Trophoblast cell (in vitro differentiated cells and primary cell): ENCODE measurements at places on chromosomes 7 and 10.
A peak's percentile ranks its signal among the peaks of the same experiment; 100 is the strongest.

DNA sequence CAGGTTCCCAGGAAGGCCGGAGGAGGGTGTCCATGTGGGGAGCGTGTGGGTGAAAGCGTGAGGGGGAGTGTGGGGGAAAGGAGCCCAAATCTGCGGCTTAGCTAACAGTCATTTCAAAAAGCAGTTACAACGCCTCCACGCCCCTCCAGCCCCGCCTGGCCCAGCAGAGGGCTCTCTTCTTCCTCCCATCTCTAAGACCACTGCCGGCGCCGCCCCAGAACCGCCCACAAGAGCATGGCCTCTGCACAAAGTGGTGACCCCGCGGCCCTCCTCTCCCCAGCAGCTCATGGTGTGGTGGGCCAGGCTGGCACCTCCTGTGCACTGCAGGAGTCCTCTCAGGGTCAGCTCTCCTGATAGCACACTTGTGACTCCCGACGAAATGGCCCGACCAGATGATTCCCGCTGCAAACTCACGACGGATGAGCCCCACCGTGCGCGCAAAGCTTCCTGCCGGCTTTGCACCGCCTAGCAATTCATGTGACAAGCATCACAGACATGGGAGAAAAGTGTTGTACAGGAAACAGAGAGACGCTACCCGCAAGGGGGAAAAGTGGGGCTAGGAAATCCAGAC, 12.4 kb upstream of the HUS1 start:
- H3K27me3 ChIP-seq, result no peaks in the 10 kb centered on the region
- peaks cover 5% of the 10 kb centered on the region for H3K4me1 ChIP-seq
- no peaks in the 10 kb centered on the region for H3K36me3 ChIP-seq

GRCh38 chr10:30834651-30835050, 197.0 kb downstream of the ZNF438 start:
- H3K27me3 ChIP-seq, result no peaks in the 10 kb centered on the region
- no peak for DNase-seq
- no peak overlapping the region for H3K27ac ChIP-seq
- H3K36me3 ChIP-seq, result no peaks in the 10 kb centered on the region
- no peak overlapping the region for H3K4me3 ChIP-seq
- H3K4me1 ChIP-seq, result peaks cover 4% of the 10 kb centered on the region

DNA sequence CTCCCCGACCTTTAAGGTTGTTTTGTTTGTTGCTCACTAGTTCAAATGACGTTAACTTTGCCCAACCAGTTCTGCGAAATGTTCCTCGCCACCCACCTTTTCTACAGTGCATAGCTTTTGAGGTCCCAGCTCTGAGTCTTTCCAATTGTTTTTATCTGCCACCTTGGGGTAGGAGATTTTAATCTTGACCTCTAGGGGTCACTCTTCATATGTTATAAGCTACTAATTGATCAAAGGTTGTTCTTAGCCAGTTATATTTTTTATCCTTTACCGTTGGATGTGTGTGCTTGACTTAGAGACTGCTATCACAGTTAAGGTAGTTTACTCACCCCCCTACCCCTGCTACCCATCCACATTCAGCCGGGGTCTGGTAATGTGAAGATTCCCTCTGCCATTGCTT, 372.4 kb downstream of the SUGCT start:
- no peak overlapping the region for H3K4me3 ChIP-seq
- peak; percentile 32 for DNase-seq
- H3K27me3 ChIP-seq, result no peaks in the 10 kb centered on the region
- no peaks in the 10 kb centered on the region for H3K36me3 ChIP-seq

- no peaks in the 10 kb centered on the region for H3K27me3 ChIP-seq
- H3K4me3 ChIP-seq, result no peak overlapping the region
- no peak for DNase-seq
- no peak overlapping the region for H3K27ac ChIP-seq
- no peaks in the 10 kb centered on the region for H3K4me1 ChIP-seq
Measured at GRCh38 chr10:2263561-2263960, 526.2 kb upstream of the ADARB2 start.

DNA sequence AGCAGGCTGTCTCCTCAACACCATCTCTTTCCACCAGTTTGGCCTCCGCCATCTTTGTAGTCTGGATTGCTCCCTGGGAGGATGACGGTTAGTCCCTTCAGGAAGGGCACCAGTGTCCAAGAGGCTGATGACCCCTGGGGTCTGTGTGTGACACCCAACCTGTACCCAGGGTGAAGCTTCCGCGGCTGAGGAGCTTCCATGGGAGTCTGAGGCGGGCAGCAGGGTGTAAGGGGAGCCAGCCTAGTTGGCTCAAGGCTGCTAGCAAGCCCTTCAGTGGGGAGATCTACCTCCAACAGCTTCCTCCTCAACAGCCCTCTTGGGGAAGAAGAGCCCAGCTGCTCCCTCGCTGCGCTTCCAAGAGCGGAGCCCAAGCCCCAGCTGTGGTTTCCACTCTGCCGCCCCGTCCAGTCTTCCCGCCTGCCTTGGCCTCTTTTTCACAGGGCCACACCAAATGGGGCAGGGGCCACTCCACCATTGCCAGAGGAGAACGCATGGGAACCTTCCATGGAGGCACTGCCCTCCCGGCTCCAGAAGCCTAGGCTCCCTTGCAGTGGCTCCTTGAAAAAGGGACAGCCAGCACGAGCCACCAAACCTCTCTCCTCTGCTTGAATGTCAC, 57.4 kb downstream of the TMEM209 start:
- H3K27ac ChIP-seq, result no peak overlapping the region
- DNase-seq, result no peak
- peaks cover 2% of the 10 kb centered on the region for H3K4me1 ChIP-seq
- H3K4me3 ChIP-seq, result no peak overlapping the region

DNA sequence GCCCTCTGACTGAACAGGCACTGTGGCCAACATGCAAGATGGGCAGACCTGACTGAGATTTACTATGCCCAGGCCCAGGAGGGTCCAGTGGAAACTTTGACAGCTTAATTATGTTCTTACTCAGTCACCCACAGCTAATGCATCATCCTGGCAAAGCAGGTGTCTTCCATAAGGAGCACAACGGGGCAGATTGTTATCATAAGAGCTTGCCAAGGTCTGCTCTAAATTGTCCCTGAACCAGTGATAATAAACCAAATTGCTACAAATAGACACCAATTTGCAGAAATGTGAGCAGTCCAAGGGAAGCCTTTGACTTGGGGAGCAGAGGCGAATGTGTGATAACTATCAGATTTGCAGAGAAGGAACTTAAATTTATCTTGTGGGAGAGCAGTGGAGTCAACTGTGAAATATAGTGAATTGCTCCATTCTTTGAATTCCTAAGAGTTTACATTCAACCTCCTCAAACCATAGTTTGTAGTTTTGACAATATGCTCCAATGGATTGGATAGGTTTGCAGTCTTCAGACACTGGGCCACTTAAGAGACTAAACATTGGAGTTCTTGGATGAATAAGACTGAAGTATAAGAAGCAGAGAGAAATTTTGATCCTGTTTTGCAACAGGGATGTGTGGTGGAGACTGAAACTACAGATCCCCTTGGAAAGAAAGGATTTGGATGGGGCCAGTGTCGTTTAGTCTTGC, 494.7 kb downstream of the CCSER2 start:
- no peak overlapping the region for H3K4me3 ChIP-seq
- H3K27ac ChIP-seq, result no peak overlapping the region
- DNase-seq, result no peak
- no peaks in the 10 kb centered on the region for H3K36me3 ChIP-seq
- peaks cover 15% of the 10 kb centered on the region for H3K4me1 ChIP-seq

- no peak overlapping the region for H3K27ac ChIP-seq
- H3K27me3 ChIP-seq, result no peaks in the 10 kb centered on the region
- peak; percentile 79 for DNase-seq
Measured at GRCh38 chr7:69781412-69781846, 183.2 kb downstream of the AUTS2 start.

DNA sequence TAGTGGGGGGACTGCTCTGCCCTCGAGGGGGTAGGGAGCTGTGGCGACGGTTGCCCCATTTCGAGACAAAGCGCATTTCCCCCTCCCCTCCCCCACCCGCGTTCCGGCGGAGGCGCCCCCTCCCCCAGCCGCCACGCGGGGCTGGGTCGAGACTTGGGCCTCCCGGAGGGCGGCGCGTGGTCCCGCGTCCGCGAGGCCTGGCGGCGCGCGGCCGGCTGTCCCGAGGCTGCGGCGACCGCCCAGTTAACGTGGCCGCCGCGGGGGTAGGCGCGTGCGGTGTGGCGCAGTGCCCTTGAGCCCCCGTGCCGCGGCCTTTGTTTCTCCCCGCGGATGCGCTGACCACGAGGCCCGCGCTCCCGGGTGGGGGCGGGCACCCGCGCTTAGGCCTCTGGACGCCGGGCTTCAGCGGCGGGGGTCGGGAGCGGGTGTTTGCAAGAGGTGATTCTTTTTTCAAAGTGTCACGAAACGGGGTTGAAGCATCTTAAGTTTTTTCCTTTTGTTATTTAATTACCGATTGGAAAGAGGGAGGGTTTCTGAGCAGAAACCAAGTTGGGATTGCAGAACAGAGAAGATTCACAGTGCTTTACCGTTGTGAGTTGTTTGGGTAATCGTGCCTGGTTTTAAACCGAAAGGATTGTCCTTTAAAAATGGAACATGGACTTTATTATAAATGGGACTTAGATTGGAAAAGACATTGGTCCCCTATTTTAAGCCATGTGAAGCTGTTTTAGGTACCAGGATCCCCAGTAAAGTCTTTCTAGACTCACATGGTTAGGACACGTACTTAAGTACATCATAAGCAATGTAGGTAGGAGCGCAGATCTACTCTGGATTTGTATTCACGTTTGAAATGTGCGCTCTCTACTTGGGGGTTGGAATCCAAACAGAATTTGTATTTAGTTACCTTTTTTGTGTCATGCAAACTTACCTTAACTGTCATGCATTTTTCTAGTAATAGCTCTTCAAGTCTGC, 760 bp downstream of the CBX3 start:
- H3K4me3 ChIP-seq, result peak overlapping the region; percentile 95
- peak overlapping the region; percentile 99 for H3K27ac ChIP-seq

DNA sequence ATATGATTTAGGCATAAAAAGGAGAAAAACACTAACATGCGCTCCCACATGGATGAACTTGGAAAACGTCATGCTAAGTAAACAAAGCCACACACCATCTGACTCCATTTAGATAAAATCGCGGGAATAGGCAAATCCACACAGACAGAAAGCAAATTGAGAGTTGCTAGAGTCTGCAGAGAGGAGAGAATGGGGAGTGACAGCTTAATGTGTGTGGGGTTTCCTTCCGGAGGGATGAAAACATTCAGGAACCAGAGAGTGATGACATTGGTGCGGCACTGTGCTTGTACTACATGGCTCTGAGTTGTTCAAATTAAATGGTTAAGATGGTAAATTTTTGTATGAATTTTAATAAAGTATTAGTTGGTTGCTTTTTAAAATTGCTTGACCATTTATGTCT, 482.9 kb upstream of the AKR1E2 start:
- H3K4me1 ChIP-seq, result peaks cover 7% of the 10 kb centered on the region
- H3K27ac ChIP-seq, result no peak overlapping the region
- H3K27me3 ChIP-seq, result no peaks in the 10 kb centered on the region
- H3K4me3 ChIP-seq, result no peak overlapping the region
- no peak for DNase-seq
- H3K36me3 ChIP-seq, result no peaks in the 10 kb centered on the region

DNA sequence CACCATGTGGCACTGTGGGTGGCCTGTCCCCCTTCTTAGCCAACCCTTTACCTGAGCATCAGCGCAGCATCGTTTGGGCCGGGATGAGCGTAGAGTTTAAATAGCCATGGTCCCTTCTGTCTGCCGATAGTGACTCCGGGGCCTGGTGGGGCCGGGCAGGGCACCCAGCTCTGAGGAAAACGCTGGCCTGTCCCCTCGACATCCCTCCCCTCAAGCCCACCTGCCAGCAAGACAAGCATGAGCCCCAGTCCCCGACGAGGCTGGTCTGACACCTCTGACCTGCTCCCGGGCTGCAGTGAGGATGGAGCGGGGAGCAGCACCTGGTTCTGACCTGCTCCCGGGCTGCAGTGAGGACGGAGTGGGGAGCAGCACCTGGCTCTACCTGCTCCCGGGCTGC, 31.1 kb upstream of the CNPY1 start:
- H3K4me1 ChIP-seq, result no peaks in the 10 kb centered on the region
- H3K36me3 ChIP-seq, result no peaks in the 10 kb centered on the region
- no peaks in the 10 kb centered on the region for H3K27me3 ChIP-seq
- no peak overlapping the region for H3K27ac ChIP-seq
- DNase-seq, result no peak

- H3K27ac ChIP-seq, result no peak overlapping the region
- peaks cover 36% of the 10 kb centered on the region for H3K4me1 ChIP-seq
- no peaks in the 10 kb centered on the region for H3K27me3 ChIP-seq
- no peak overlapping the region for H3K4me3 ChIP-seq
- DNase-seq, result no peak
Measured at GRCh38 chr10:13711291-13711690, 124.5 kb downstream of the PRPF18 start.

GRCh38 chr7:136198168-136198567, 221.0 kb upstream of the MTPN start:
- H3K4me3 ChIP-seq, result no peak overlapping the region
- DNase-seq, result no peak
- H3K36me3 ChIP-seq, result no peaks in the 10 kb centered on the region
- H3K27me3 ChIP-seq, result no peaks in the 10 kb centered on the region

DNA sequence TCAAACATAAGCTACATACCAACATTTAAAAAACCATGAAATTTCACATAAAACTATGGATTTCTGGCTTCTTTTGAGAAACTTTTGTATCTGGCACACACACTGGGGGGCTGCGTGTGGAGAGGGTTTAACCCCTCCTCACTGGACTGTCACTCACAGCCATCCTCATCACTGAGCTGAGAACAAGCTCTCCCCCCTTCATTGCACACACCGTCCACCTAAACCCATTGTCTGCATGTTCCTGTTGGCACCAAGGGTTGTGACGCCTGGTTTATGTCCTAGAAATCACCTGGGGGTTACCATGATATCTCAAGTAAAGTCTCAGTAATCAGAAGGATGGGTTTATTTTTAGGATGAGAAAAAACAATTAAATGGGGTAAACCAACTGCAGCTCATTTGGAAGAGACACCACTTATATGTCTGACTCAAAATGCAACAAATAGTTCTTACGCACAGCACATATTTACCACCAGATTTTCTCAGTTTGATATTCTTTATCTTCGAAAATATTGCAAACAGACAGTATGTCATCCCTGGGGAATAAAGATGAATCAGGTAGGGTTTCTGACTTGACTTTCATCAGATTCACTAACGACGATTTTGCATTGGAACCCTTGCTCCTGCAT, 218.5 kb upstream of the KLF6 start:
- no peaks in the 10 kb centered on the region for H3K27me3 ChIP-seq
- no peaks in the 10 kb centered on the region for H3K4me1 ChIP-seq
- H3K27ac ChIP-seq, result no peak overlapping the region
- peak; percentile 25 for DNase-seq
- H3K36me3 ChIP-seq, result no peaks in the 10 kb centered on the region

DNA sequence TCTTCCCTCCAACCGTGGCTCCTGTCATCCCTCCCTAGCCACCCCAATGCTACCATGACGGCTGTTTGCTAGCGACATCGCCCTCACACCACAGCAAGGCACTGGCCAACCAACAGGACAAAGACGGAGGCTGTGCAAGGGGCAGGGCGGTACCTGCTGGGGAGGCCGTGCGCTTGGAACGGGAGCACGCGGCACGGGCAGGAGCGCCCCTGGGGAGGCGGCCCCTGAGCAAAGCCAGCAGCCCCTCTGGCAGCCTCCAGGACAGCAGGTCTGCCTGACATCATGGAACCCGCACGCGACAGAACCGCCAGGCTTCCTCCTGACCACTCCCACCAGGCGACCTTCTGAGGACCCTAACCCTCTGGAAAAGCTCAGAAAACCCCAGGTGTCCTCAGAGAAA, 12.7 kb downstream of the MAD1L1 start:
- DNase-seq, result no peak
- H3K36me3 ChIP-seq, result peaks cover 83% of the 10 kb centered on the region
- no peaks in the 10 kb centered on the region for H3K27me3 ChIP-seq
- no peak overlapping the region for H3K4me3 ChIP-seq
- H3K27ac ChIP-seq, result no peak overlapping the region
- H3K4me1 ChIP-seq, result no peaks in the 10 kb centered on the region

GRCh38 chr10:124614003-124614659, 130.0 kb downstream of the FAM53B start:
- no peaks in the 10 kb centered on the region for H3K27me3 ChIP-seq
- H3K27ac ChIP-seq, result no peak overlapping the region
- no peaks in the 10 kb centered on the region for H3K4me1 ChIP-seq
